Activated naive CD4-positive, alpha-beta T cell treated with anti-CD3 and anti-CD28 coated beads, Interleukin-2, amount 10 ng/mL, durations not matched to agents 7 days and 5 days (primary cell): ENCODE measurements at places on chromosomes 7 and 10.

GRCh38 chr7:22728401-22729029 is 1.5 kb downstream of the IL6 start:
- DNase-seq: no peak

GRCh38 chr10:119022846-119023552 is 6.5 kb upstream of the NANOS1 start:
- DNase-seq: no peak

DNA sequence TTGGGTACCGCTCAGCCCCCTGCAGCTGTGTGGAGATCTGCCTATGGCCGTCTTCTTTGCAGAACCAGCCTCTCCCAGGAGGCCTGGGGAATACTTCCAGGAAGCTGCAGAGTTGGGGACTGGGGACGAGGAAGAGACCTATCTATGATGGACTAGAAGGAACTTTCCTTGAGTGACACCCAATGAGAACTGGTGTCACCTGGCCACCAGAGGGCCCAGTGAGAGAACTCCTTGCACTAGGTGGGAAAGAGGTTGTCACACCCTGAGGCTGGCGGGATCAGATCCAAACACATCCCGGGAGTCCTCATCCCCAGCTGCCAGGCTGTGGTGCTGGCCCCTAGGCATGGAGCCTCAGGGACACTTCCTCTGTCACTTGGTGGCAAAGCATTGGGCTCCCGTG is 4.9 kb upstream of the GRID2IP start:
- no peak for DNase-seq

- DNase-seq: no peak
These were observed 440.6 kb upstream of the LRRN3 start for GRCh38 chr7:110650328-110650727.

DNA sequence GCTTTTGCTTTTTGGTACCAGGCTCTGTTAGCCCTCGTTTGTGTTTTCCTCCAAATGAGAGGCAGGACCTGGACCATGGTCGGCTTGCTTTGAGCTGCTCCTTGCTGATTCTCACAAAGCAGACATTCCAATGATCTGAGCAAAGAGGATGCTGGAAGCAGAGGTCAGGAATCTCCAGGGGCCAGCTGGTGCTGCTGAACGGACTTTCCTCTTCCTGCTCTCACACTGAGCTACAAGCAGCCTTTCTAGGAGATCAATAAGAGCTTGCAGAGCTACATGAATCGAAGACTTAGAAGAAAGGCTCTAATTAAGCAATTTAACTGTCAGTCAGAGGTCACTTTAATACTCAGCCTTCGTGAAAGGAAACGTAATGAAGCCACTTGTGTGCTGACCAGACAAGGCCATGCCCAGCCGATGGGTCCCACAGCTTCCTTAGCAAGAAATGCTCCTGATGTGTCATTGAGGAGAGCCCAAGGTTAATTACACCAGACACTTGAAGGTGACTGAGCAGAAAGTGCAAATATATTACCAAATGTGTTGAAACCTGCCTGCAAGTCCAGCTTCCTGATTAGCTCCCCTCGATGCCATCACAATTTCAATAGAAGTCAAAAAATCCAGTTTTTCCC is 151.3 kb upstream of the RSU1 start:
- DNase-seq: no peak

DNA sequence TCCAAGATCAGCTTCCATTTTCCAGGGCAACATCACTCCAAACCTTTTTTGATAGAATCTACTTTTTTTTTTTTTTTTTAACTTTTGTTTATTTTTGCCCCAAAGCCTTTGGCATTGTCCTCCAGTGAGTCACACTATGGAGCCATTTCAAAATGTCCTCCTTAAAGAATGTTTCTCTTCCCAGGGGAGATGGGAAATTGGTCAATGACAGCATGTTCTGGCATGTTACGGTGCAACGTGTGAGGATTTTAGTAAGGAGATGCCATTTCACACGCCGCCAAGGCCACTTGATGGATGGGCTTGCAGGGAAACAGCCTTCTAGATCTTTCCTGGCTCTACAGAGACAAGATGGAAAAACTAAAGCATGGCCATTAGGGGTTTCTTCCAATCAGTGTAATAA is 30.7 kb upstream of the TRIL start:
- DNase-seq: no peak

DNA sequence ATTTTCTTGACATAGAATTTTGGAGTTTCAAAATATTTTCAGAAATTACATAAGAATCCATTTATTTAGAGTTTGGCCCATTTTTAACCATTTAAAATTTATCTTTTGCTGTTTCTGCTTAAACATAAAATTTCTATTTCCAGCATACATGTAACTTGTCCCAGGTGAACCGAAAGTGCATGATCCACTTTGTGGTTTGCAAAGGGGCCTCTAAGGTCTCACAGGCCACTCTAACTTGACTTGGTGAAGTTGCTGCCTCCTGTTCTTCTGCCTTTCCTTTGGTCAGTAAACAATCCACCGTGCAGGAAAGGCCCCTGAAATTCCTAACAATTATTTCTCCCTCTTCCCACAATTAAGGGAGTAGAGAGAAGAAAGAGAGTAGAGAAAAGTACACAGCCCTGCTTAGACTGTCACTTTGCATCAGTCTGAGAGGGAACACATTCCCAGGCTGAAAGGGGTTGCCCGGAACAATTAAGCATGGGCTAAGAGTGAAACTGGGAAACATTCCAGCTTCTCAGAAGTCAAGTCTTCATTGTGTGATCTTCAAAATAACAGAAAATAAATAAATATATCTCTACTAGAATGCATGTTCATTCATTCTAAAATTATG is 79.5 kb upstream of the SEMA3A start:
- no peak for DNase-seq
